ENCODE measurements at places on chromosomes 4 and X.

DNA sequence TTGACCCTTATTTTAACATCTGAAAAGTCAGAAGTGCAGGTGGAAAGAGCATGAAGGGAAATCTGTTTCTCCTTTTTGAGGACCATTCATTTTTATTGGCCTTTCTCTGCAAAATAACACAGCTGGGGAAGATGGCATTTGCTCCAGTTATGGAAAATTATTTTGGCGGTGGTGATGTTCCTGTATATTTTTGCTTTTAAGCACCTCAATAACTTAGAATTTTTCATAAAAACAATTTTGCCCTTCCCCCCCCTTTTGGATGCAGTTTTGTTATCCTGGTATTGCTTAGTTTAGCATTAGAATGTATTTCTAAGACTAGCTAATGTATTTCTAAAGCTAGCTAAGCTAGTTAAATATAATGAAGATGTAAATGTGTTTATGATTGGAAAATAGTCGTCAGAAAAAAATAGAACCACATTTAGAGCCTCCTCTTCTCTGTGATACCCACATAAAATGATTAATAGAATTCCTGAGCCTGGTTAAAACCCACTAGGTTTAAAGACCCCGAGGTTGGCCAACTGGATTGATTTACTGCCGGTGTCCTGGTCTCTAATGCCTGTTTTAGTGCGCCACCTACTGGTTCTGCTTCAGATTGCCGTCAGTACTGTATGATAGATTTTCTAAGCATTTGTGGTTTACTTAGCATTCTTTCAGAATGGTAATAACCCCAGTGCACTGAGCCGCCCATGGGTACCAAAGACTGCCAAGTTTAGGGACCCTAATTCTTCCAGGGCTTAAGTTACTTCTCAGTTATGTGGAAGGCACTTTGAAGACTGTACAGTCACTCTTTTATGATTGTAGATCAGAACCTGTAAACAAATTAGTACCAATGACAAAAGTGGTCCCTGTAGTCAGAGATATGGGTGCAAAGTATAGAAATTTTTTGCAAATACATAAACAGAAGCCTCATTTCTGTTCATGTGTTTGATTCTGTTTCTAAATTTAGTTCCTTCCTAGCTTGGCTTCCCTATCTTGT is 11.4 kb downstream of the KLF3 start:
- DNase-seq = peak; percentile 81

- peak; percentile 71 for DNase-seq
These were observed 51.0 kb upstream of the ENPP6 start for GRCh38 chr4:184268584-184269160.

DNA sequence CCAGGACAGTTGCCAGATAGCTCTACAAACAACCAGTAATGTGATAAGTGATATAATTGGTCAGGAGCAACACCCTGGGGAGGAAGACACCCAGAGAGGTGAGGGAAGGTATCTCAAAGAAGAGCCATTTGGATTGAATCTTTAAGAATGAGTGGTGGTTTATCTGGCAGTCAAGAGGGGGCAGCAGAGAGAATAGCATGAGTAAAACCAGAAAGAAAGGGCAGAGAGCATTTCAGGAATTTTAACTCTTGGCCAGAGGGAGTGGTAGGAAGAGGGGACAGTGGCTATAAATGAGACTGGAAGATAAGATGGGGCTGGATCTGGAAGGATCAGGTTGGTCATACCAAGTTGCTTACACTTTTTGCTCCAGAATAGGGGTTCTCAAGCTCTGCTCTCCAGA is 5.9 kb upstream of the SEPTIN6 start:
- peak; percentile 64 for DNase-seq

DNA sequence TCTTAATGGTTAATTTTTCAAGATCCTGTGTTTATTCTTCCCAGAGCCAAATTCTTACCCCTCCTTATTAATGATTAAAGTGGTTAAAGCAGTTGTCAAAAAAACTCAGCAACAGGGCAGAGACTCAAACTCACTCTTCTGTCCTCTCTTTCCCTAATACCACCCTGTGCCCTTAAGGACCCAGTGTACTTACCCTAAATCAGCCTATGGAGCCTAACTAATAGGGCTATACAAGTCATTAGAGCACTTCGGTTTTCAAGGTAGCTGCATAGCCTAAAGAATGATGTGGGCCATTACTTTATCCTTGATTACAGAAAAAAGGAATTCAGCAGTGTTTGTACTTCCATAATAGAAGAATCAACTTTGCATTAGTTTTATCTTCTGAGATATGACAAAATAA is 216.3 kb downstream of the KCTD8 start:
- DNase-seq = no peak

DNA sequence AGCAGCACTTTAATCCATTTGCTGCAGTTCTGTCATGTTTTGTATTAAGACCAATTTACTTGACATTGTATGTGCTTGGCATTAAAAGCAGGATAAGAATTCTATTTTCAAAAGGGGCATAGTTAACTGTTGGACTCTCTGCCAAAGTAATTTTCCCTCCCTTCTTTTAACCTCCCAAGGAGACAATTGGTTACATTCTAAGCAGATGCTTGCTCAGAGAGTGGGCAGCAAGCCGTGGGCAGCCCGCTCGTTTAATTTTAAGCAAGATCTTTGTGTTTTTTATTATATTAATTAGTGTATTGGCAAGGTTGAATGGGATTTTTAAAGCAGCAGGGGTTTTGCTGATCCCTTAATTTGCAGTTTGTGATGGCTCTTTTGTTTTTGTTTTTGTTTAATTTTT is 37.1 kb upstream of the KLHL8 start:
- DNase-seq = no peak

DNA sequence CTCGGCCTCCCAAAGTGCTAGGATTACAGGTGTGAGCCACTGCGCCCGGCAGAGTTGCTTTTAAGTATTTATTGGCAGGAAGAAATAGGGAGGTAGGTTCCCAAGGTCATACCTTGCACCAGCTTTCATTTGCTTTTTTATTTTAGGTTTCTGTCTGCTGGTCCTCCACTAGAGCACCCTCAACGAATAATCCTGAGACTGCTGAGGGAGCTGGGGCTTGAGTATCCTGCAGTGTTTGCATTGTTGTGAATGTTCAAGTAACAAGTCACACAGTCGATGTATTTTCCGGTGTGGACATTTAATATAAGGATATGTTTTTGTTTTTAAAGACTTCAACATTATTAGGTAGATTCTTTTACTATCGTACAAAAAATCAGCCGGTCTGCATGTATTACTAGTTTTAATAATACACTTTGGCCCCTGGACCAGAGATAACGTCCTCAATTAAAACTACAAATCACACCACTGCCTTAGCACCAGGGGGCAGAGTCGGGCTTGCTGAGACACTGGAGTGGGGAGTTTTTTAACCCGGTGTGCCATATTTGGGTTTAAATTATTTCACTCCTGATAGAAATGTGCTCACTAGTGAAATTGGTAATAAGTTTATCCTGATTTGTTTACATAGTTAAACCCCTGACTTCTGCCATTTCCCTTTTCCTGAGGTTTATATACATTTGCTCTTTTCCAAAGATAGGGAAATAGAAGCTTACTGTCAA is 11.6 kb downstream of the SMIM20 start:
- peak; percentile 67 for DNase-seq

- peak; percentile 31 for DNase-seq
These were observed 52.0 kb upstream of the WDR17 start for GRCh38 chr4:176013476-176014247.

DNA sequence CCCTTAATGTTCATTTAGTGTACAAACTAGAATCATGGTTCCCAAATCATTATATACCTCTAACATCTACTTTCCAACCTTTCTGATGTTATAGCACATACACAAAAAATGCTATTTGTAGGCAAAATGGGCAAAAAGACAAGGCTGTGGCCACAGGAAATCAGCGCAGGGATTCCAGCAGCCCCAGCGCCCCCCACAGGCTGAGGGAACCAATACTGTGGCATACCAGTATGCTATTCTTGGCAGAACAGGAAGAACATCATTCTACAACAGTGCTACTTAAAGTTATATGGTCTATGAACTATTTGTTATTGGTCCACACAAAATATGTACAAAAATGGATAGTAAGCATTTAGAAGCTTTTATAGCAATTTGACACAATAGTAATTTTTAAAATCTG is 25.3 kb downstream of the STEEP1 start:
- no peak for DNase-seq

DNA sequence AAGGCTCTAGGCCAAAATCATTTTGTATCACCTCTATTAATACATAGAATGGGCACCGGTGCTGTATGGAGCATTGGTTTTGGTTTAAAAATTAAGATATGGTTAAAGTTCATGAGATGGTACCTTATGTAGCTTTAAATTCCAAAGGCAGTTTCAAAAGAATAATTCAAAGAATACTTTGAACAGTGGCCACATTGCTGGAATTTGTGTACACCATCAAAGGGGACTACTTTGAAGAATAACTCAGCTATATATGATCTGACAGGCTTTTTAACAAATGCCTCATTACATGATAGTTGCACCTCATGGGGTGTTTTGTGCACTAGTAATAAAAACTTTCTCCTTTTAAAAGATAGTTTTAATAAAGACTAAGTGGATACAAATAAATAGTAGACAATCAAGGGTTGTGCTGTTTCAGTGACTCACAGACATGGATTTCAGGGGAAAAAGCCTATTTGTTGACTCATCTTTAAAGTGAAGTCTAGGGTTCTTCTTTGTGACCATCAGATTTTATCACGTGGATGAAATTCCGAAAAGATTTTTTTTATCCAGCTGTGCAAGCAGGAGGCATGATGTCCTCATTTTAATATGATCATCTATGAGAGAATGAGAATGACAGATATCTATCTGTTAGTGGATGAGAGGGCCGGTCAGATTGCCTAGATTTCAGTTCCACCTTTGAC is 12.8 kb downstream of the MTM1 start:
- DNase-seq = no peak

DNA sequence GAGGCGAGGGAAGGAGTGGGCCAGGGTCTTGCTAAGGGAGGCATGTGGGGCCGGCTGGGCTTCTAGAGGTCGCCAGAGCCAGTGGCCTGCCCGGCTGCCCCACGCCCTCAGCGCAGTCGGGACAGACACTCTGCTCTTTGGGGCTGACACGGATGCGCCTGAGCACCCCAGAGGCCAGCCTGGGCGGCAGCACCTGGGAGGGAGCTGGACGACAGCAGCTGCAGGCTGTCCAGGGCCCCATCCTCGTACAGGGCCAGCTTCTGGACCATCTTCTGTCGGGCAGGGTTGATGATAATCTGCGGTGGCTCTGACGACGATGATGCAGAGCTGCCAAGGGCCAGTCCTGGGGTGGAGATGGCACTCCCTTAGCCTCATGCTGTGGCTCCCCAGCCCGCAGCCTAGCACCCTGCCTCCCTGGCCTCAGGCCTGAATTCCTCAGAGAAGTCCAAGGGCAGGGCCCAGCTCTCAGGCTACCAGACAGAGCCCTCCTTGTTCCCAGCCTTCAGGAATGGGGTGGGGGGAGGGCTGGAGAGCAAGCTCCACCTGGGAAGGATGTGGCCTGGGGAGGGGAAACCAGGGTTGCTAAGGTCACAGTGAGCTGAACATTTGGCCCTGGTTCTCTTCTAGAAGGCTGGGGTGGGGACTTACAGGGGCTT is 7.2 kb downstream of the IRAK1 start:
- DNase-seq = no peak

DNA sequence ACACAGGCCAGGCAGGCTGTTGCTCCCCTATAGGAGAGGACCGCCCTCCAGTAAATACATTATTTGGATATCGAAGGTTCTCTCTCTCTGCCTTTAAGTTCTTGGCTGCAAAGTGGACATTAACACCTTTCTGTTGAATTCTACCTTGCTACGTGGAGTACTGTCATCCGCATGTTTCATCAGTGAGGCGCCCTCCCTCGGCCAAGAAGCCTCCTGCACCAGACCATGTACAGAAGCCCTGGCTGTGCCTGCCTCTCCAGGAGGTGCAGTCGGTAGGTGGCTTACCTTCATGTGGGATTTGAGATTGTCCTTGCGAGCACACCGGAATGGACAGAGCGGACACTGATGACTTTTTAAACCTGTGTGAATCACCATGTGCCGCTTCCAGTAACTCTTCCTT is 46.7 kb downstream of the ZNF827 start:
- no peak for DNase-seq

DNA sequence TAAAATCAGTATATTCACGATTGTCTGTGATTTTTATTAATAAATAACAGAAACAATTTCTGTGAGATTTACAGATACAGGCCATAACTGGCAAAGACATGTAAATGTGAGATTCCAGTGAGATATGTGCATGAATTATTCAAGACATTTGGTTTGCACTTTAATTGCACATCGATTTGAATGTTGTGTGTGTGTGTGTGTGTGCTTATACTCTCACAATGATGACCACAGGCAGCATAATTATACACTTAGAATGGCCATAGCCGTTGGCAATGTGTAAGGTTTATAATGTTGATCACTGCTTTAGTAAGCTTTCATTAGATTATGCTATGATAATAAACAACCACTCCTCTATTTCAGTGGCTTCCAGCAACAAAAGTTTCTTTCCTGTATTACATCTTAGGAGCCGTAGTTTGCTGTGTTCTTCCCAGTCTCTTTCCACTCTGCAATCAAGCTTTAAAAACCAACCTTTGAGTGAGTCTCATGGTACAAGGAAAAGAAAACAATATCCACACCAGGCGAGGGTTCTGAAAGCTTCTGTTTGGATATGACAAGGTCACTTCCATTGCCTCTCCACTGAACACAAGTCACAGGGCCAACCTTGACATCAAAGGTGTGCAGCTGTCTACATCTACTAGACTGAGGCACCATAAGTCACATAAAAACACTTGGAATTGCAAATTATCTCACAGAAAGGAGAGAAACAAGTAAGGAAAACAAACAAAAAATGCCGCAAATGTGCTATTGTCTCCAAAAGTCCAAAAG is 897.7 kb downstream of the RAB28 start:
- DNase-seq = no peak

- no peak for DNase-seq
These were observed 176.8 kb downstream of the SCFD2 start for GRCh38 chr4:53189011-53189410.

- no peak for DNase-seq
These were observed 793.9 kb downstream of the ADGRL3 start for GRCh38 chr4:61994036-61994435.

- peak; percentile 55 for DNase-seq
These were observed 23.0 kb upstream of the PGM2 start for GRCh38 chr4:37803348-37803973.

DNA sequence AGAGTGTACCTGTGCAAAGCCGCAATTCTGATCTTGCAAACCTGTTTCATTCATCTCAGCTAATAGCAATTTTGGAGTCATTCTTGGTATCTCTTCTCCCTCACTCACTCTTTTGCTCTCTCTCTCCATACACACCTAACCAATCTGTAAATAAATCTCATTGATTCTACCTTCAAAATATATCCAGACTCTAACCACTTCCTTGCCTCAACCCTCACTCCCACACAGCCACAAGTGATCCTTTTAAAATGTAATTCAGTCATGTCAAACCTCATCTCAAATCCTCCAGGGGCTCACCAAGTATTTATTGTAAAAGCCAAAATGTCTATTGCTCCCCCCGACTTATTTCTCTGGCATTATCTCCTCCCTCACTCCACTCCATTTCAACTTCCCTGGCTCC is 51.7 kb upstream of the SLC10A4 start:
- no peak for DNase-seq

DNA sequence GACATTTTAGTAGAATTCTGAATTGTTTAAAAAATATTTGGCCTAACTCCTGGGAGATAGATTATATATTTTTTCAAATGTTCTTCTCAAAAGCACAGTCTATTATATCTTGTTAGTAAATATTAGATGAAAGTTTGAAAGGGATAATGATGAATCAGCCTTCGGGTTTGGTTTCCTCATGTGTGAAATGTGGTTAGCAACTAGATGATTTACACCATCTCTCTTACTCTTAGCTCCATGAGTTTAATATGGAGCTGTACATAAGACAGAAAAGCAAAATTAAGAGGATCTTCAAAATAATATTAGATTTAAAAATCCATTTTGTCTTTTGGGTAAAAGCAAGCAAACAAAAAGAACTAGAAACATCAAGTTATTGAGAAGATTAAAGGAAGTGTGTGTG is 120.8 kb upstream of the SFRP2 start:
- no peak for DNase-seq
